ENCODE measurements at places on chromosomes 12 and 14.

- no peak for DNase-seq
Measured at GRCh38 chr12:10615532-10615931, 2.1 kb upstream of the MAGOHB start.

- DNase-seq = no peak
Measured at GRCh38 chr12:124563401-124563800, 4.0 kb downstream of the NCOR2 start.

GRCh38 chr14:31926652-31927347, 150.3 kb upstream of the ARHGAP5 start:
- no peak for DNase-seq

DNA sequence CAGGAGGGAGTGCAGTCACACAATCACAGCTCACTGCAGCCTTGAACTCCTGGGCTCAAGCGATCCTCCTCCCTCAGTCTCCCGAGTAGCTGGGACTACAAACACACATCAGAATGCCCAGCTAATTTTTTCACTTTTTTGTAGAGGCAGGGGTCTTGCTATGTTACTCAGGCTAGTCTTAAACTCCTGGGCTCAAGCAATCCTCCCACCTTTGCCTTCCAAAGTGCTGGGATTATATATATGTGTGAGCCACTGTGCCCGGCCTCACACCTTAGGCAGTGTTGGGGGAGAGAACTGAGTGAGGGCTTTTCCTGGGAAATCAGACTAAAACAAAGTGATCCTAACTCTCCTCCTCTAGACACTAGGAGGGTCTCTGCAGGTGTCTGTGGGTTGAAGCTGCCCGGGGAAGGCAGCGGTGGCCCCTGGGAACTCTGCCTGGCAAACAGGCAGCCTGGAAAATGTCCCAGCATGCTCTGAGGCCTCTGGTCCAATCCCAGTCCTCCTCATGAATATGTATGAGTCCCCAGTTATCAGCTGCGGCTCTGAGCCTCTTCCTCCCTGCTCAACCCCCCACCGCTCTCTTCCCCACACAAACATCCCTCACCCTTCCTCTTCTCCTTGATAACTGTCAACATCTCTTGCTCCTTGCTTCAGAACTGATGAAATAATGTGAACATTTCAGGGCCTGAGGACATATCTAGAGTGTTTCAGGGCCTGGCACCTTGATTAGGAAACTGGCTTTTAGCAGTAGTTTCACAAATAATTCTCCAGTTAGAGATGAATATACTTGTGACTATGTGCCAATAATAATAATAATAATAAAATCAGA, 7.9 kb upstream of the NAA25 start:
- no peak for DNase-seq

GRCh38 chr12:75271576-75271975, 58.5 kb downstream of the CAPS2 start:
- DNase-seq = no peak
